OCI-M1 (cell line): ENCODE measurements at places on chromosomes 7 and 10.
A peak's percentile ranks its signal among the peaks of the same experiment; 100 is the strongest.

DNA sequence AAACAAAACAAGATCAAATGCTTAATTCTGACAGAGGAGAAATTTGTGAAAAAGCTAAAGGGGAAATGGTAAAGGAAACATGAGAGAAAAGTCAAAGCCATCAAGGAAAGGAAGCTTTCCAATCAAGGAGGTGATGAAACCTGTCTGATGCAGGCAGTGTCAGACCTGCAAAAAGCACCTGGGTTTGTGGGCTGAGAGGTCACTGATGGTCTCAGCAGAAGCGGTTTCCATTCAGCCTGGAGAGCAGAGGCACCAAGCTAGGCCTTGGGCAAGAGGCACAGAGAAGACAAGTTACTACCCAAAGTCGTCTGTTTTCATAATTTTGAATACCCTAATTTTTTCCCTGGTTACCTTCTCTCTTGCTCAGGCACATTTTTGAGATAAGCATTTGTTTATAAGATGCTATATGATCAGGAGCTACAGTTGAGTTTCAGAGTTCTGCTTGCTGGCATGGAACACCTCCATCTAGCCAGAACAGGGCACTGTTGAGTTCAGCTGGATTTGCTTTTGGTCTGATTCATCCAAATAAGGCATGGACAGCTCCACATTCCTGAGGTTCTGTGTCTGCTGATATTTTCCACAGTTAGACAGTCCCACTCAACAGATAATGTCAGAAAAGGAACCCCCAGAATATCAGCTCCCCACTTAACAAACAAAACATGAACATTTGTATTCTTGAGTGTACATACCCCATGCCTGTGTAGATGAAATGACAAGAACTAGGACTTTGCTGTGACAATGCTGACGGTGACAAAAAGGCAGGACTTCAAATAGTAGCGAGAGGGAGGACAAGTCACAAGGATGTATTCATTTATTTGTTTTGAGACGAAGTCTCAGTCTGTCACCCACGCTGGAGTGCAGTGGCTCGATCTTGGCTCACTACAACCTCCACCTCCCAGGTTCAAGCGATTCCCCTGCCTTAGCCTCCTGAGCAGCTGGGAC lies 4.9 kb upstream of the PPIA start:
- DNase-seq, result no peak

GRCh38 chr7:129499999-129500398 lies 2.3 kb upstream of the SMKR1 start:
- no peak for DNase-seq

DNA sequence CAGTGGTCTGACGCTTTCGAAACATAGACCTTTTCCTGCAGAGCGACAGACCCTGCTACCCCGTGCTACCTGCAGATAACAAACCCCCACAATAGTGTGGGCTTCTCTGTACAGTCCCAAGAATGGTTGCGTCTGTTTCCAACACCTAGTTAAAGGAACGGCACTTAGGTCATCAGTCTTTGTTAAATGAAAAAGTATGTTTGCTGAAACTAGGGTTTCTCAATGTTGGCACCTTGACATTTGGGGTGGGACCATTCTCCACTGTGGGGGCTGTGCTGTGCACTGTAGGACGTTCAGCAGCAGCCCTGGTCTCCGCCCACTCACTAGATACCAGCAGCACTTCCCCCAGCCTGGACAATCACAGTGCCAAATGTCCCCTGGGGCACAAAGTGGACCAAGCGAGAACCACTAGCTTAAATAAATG lies 13.7 kb downstream of the TECTB start:
- no peak for DNase-seq

DNA sequence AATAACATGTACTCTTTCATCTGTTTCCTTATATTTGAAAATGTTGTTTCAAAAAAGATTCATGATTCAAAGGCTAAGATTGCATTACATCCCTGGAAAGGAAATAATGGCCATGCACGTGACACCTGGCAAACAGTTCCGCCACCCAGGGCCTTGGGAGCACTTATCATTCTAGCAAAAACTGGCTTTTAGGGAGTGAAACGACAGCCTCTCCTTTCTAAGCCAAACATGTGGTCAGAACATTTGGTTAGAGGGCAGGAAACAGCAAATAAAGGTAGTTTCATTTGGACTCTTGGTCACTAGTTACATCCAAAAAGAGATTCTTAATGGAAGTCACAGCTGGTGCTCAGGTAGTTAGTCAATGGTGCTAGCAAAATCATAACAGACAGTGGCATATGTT lies 83.5 kb downstream of the FAS start:
- no peak for DNase-seq

- DNase-seq, result peak; percentile 36
Observed at GRCh38 chr10:44975431-44976331, 2.9 kb downstream of the DEPP1 start.
